ENCODE measurements at places on chromosomes 12 and 14.

- H3K4me3 ChIP-seq, result no peak overlapping the region
- peaks cover 69% of the 10 kb centered on the region for H3K4me1 ChIP-seq
- H3K27me3 ChIP-seq, result no peaks in the 10 kb centered on the region
- peak; percentile 48 for DNase-seq
Measured at GRCh38 chr14:69648480-69649451, 37.4 kb downstream of the SUSD6 start.

DNA sequence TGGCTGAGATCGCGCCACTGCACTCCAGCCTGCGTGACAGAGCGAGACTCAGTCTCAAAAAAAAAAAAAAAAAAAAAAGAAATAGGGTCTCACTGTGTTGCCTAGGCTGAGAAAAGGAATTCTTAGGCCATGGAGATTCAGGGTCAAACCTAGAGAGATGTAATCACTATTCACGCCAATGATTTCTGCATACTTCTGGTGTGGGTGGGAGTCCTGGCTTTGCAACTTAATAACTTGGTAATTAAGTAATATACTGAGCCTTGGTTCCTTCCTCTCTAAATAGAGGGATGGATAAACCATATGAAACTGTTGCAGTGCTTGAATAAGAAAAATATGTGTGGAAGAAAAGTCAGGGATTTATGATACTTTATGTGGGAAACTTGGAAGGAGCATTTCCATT is 2.7 kb downstream of the ZNF410 start:
- H3K36me3 ChIP-seq, result no peaks in the 10 kb centered on the region
- H3K27me3 ChIP-seq, result no peaks in the 10 kb centered on the region
- no peak overlapping the region for H3K27ac ChIP-seq
- H3K4me1 ChIP-seq, result peaks cover 16% of the 10 kb centered on the region

DNA sequence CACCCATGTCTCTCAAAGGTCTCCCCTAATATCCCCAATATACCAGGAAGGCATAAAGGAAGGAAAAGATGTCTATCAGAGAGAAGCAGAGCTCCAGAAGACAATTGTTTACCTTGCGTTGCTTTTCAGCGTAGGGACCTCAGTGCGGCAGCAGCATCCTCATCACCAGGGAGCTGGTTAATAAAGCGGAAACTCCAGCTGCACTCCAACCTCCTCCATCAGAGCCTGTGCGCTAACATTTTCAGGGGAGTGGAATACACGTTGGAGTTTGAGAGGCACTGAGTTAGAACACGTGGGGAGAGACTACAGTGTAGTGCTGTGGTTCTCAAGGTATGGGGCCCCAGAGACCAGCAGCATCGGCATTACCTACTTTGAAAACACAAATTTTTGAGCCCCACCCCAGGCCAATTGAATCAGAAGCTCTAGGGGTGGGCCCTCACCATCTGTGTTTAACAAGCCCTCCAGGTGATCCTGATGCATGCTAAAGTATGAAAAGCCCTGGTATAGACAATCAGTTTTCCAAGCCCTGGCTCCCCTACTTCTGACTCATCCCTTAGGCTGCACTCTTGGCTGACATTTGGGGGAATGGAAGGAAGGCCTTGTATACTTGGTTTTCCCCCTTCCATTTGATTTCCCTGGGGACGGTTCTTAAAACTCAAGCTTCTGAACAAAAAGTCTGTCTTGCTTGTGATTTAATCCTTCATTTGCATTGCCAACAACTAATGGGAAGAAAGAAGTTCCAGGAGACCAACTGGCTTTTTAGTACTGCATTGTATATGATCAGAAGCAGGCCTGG is 419.0 kb upstream of the CCDC196 start:
- DNase-seq, result no peak
- no peak overlapping the region for H3K4me3 ChIP-seq
- no peak overlapping the region for H3K27ac ChIP-seq
- H3K36me3 ChIP-seq, result no peaks in the 10 kb centered on the region
- no peaks in the 10 kb centered on the region for H3K4me1 ChIP-seq

DNA sequence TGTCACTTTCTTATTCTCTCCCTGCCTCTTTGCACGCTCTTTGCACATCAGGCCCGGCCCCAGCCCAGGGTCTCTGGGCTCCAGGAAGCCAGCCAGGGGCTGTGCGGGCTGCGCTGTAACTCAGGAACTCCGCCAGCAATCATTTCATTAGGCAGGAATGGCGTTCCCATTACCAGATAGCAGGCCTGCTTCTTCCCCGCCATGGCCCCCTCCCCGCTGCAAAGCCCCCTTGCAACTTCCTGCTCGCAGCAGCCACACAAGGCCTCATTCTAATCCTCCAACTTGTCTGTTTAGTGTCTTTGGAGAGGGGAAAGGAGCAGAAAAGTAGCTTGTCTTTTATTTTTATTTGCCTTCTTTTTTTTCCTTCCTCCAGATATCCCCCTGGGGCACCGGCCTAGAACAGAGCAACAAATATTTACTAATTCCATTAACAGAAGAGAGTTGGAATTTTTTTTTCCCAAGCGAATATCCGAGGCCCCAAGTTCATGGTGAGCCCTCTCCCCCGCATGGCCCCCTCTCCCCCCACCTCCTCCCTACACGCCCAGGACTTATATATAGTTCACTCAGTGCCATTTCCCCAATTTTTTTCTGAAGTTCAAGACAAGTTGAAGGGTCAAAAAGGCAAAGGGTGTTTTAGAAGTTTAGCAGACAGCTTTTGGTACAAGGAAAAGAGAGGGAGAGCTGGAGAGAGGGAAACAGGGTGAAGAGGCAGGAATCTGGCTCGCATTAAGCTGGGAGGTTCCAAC is 329.4 kb upstream of the TBX3 start:
- peak; percentile 69 for DNase-seq
- peak overlapping the region; percentile 88 for H3K27ac ChIP-seq
- no peaks in the 10 kb centered on the region for H3K27me3 ChIP-seq

GRCh38 chr12:92735131-92735721 is 32.4 kb downstream of the PLEKHG7 start:
- H3K4me3 ChIP-seq, result no peak overlapping the region
- H3K27me3 ChIP-seq, result no peaks in the 10 kb centered on the region
- H3K4me1 ChIP-seq, result no peaks in the 10 kb centered on the region

DNA sequence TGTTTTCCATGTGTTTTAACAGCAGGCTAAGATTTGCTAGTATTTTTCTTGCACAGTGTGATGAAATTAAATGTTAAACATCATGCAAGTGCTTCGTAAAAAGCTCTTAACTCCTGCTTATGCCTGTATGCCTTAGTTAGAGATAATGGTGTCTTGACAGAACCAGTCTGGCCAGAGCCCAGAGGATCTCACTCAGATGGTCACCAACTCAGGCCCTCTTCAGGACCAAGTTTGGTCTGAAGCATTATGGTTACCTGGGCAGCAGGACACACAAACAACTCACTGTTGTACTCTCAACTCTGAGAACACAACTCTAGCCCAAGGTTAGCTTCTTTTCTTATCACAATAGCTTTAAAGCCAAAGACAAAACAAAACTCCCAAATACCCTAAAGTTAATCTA is 115.4 kb downstream of the KIF21A start:
- no peak overlapping the region for H3K27ac ChIP-seq
- peak; percentile 9 for DNase-seq
- no peaks in the 10 kb centered on the region for H3K36me3 ChIP-seq
- no peaks in the 10 kb centered on the region for H3K27me3 ChIP-seq

- peaks cover 3% of the 10 kb centered on the region for H3K27me3 ChIP-seq
- H3K27ac ChIP-seq, result no peak overlapping the region
- H3K4me1 ChIP-seq, result peaks cover 10% of the 10 kb centered on the region
- H3K36me3 ChIP-seq, result no peaks in the 10 kb centered on the region
- no peak for DNase-seq
- no peak overlapping the region for H3K4me3 ChIP-seq
Measured at GRCh38 chr12:130121226-130122000, 40.9 kb upstream of the FZD10 start.
